Non-pigmented ciliary epithelial cell (primary cell): ENCODE measurements at places on chromosomes 4 and X.
A peak's percentile ranks its signal among the peaks of the same experiment; 100 is the strongest.

- DNase-seq: no peak
These were observed 510.6 kb upstream of the DIPK2B start for GRCh38 chrX:45711231-45711630.

- no peak for DNase-seq
These were observed 540.3 kb downstream of the PCDH18 start for GRCh38 chr4:136992032-136992431.

DNA sequence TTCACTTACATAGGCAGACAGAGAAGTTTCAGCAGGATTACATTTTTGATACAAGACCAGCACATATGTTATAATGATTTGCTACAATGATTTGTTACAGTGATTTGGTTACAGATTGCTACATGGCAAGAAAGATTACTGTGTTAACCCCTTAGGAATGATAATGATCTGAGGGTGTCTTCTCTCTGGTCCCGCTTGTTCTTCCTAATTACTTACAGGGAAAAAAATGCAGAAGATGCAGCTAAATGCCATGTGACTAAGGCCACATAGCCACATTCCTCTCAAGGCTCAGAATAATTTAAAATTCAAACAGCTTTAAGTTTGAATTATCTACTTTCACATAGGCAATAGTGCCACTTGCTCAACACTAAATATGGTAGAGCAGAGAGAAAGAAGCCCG is 9.7 kb upstream of the LAP3 start:
- no peak for DNase-seq

- peak; percentile 9 for DNase-seq
These were observed 29.0 kb upstream of the GPM6B start for GRCh38 chrX:13845721-13846378.

GRCh38 chr4:68399306-68399705 is 48.0 kb upstream of the TMPRSS11E start:
- DNase-seq: no peak

DNA sequence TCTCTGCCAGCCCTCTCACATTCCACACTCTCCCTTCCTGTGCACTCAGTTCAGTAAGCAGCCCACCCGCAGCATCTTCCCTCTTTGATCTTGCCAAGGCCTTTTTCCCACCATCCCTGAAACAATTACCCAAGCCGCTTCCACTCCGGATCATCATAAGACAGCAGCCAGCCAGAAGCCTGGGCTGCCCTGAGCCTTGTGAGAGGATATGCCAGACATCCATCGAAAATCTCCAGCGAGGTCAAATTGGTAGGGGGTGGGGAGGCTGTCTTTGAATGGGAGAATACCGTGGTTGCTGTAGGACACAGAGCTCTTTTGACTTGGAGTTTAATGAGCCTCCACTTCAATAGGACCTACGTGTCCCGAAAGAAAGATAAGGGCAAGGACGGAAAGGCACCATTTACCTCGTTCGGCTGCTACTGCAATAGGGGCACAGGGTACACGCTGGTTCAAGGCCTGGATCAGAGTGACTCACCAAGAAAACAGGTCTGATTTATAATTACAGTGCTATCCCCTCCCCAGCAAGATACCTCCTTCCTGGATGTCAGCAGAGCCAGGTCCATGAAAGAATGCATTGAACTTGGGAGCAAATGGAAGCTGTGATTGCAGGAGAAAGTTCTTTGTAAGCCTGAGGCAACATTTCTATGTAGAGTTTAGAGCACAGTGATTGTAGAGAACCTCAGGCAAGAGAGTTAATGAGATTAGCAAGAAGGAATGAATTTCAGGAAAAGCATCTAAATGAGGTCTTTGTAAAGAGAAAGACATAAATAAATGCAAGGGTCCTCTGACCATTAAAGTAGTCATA is 39.5 kb downstream of the AMOT start:
- DNase-seq: no peak
